ENCODE measurements at places on chromosomes 6 and 20.
A peak's percentile ranks its signal among the peaks of the same experiment; 100 is the strongest.

GRCh38 chr6:69421269-69421668, 375.5 kb downstream of the LMBRD1 start:
- no peak for DNase-seq

DNA sequence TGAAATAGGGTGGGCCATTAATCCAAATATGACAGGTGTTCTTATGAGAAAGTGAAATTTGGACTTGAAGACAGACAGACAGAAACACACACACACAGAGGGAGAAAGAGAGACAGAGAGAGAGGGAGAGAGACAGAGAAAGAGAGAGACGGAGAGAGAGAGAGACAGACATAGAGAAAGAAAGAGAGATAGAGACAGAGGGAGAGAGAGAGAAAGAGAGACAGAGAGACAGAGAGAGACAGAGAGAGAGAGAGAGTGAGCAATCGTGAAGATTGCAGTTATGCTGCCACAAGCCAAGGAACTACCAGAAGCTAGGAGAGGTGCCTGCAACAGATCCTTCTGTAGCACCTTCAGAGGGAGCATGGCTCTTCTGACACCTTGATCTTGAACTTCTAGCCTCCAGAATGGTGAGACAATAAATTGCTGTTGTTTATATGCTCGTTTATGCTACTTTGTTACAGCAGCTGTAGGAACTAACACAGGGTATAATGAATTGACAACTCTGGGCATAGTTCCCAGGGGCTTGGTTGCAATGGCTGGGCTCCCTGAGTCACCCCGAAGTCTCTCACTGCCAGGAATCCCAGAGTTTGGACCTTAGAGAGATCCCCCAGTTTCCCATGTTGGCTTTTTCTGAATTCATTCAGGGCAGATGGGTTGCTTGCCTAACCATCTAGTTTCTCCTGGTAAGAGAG, 44.7 kb upstream of the ECI2 start:
- no peak for DNase-seq

DNA sequence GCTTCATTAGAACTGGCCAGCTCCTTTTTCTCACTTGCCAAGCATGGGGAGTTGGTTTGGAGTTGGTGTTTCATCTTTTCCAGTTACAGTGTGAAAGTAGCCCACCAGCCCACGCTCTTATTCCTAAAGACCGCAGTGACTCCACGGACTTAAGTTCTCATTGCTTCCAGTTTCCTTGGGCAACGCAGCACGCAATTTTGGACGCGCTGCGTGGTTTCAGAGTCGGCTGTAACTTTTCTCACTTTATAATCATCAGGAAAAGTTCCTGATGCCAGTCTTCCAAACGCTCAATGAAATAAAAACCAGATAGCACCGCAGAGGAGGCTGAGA, 381 bp upstream of the PEX7 start:
- DNase-seq = no peak

GRCh38 chr6:72855471-72855870, 233.6 kb downstream of the KCNQ5 start:
- DNase-seq = no peak

DNA sequence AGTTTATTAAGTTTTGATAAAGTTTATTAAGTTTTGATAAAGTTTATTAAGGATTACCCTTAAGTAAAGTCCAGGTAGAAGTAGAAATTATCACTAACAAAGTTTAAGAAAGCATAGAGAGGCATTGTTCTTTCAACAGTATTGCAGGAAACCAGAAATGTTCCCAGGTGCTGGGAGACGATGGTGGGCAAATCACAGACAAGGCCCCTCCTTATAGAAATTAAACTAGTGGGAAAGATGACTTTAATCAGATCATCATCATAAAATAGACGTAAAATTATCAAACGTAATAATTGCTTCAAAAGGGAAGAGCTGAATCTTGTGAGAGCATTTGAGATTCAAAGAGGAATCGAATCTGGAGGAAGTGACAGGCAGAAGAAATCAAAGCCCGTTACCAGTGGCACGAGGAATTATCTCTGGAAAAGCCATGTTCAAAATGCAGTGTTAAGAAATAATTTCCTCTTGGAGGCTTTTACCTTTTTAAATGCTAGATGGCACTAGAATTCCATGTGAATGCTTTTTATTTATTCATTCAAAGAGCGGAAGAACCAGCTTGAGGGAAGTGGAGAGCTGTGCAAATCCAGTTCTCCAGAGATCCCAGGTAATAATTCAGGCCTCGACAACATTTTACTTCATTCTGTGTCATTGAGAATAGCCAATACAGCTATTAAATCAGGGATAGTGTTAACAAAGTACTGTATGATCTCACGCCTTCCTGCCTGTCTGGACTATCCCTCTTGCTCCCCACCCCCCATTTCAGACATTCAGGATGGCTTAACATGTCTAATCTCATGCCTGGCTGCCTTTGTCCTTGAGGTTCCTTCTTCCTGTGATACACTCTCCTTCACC, 1.0 kb upstream of the APMAP start:
- DNase-seq = no peak

GRCh38 chr6:40185486-40185885, 251.2 kb upstream of the MOCS1 start:
- DNase-seq = no peak

GRCh38 chr6:25504661-25505060, 147.4 kb upstream of the SCGN start:
- DNase-seq = no peak

DNA sequence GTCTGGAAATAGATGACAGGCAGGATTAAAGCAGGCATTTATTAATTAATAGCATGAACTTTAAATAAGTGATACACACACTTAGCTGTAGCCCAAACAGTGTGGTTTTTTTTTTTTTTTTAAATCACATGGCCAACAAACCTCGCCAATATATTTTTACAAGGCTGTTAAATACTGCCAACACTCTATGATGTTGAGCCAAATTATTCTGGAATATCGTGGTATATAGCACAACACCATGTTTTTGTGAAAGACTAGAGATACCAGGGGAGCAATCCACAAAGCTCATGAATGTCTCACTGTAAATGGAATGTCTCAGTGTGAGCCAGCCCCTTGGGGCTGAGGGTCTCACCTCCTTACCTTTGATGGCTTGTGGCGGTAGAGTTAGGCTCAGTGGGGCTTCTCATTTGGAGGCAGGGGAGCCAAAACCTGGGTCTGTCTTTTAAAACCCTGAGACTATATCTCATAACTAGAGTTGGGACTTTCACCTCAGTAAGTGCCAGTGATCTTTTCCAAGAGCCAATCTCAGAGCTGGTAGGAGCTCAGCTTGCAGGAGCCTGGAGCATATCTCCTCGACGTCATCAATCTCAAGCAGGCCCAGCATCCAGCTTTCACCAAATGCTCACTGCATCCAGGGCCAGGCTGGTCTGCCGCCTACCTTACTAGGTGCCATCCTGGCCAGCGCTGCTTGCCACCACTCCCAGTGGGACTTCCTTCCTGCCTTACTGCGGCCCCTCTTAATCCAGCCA, 78.5 kb upstream of the FAM184A start:
- DNase-seq = no peak

GRCh38 chr20:48158014-48158413, 372.7 kb upstream of the SULF2 start:
- DNase-seq = no peak

- no peak for DNase-seq
Observed at GRCh38 chr6:36399970-36400369, 12.5 kb upstream of the ETV7 start.

- DNase-seq = no peak
Observed at GRCh38 chr6:12356983-12357972, 67.1 kb downstream of the EDN1 start.

- no peak for DNase-seq
Observed at GRCh38 chr6:20403766-20404640, 2.3 kb downstream of the E2F3 start.

- no peak for DNase-seq
Observed at GRCh38 chr6:41288030-41288753, 1.7 kb upstream of the TREM1 start.

DNA sequence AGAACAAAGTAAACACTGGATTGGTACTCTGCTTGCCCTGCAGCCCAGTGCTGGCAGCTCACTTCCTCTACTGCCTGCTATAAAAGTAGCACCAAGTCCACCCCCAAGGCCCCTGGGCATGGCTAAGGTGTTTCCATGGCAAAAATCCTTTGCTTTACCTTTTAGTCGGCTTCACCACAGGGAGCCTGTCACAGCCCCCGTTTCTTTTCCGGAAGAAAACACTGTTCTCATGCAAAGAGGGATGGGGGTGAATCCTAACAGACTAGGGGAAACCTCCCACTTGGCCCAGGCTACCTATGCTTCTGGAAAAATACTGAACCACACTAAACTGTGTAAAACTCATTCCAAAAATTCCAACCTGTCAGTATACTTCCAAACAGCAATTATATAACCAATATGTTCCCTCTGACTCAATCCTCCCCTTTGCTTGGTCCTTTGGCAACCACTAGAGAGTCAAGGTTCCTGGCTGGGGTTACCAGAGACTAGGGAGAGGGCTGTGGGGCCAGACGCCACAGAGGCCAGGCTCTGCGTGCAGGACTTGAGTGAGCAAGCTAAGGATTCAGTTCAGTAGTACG, 16.1 kb downstream of the PPIL1 start:
- no peak for DNase-seq

GRCh38 chr20:14521436-14521835, 184.0 kb upstream of the FLRT3 start:
- DNase-seq = no peak

DNA sequence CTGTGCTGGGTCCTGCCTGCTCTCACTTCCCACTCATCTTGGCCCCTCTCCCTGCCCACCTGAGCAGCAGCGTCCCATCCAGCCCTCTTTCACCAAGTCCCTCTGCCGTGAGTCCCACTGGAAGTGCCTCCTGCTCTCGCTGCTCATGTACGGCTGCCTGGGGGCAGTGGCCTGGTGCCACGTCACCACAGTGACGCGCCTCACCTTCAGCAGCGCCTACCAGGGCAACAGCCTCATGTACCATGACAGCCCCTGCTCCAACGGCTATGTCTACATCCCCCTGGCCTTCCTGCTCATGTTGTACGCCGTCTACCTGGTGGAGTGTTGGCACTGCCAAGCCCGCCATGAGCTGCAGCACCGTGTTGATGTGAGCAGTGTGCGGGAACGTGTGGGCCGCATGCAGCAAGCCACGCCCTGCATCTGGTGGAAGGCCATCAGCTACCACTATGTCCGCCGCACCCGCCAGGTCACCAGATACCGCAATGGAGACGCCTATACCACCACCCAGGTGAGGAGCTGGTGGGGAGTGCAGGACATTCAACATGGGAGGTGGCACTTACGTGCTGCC, 2.8 kb downstream of the TMEM151B start:
- DNase-seq = no peak

GRCh38 chr20:22579711-22580697, 4.4 kb downstream of the FOXA2 start:
- no peak for DNase-seq

DNA sequence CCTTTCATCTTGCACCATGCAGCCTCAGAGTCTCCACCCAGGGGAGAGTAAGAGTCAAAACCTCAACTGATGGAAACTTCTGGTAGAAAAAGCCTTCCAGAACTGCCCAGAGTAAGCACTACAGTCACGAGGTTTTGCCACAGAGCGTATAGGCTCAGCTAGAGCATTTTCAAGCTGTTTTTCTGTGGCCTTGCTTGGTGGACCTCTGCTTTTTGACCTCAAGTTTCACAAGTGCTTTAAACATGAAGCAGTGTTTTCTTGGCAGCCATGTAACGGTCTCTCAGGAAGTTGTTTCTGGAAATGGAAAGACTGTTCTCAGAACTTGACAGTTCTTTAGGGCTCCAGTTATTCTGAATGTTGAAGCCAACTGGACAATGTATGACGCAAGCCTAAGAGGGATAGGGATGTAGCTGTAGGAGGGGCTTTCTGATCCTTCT, 146.5 kb downstream of the ZDHHC14 start:
- peak; percentile 41 for DNase-seq

DNA sequence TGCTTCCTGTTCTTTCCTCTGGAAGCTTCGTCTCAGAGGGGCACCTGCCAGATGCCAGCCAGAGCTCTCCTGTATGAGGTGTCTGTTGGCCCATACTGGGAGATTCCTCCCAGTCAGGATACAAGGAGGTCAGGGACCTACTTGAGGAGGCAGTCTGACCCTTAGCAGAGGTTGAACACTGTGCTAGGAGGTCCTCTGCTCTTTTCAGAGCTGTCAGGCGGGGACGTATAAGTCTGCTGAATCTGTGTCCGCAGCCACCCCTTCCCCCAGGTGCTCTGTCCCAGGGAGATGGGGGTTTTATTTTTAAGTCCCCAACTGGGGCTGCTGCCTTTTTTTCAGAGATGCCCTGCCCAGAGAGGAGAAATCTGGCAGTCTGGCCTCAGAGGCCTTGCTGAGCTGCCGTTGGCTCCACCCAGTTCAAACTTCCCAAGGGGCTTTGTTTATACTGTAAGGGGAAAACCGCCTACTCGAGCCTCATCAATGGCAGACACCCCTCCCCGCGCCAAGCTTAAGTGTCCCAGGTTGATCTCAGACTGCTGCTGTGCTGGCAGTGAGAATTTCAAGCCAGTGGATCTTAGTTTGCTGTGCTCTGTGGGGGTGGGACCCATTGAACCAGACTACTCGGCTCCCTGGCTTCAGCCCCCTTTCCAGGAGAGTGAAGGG, 326.7 kb downstream of the BCKDHB start:
- no peak for DNase-seq

GRCh38 chr20:8557711-8558110, 425.6 kb downstream of the PLCB1 start:
- DNase-seq = no peak

DNA sequence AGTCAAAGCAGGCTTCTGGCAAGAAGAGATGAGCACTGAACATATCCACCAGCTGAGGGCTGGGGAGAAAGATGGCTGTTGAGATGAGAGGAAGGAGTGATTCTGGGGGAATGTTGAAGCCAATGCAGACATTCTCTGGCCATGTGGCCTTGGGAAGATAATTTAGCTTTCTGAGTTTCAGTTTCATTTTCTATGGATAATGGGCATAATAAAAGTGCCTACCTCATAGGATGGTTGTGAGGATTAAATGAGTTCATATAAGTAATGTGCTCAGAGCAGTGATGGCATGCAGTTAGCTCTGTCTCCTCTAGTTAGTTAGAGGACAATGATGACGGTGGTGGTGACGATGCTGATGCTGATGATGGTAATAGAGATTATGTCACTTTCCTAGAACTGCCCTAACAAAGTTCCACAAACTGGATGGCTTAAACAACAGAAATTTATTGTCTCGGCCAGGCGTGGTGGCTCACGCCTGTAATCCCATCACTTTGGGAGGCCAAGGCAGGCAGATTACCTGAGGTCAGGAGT, 18.5 kb upstream of the KCNK5 start:
- no peak for DNase-seq

DNA sequence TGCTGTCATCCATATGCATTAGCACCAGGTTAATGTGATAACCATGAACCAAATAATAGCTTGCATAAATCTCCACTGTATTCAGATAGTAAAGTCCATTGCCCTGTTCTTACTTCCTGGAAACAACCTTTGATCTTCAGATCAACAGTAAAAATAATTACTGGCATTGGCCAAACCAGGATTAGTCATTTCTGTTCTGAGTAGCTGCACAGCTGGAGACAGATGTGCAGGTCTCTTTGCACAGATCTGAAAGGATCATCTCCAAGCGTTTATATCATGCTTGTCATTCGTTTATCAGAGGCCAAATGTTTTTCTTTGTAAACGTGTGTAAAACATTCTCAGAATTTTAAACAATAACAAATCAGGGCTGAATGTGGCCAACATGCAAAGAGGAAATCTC, 134.4 kb upstream of the HMGCLL1 start:
- DNase-seq = no peak
